ENCODE measurements at places on chromosomes 11 and 22.
A peak's percentile ranks its signal among the peaks of the same experiment; 100 is the strongest.

DNA sequence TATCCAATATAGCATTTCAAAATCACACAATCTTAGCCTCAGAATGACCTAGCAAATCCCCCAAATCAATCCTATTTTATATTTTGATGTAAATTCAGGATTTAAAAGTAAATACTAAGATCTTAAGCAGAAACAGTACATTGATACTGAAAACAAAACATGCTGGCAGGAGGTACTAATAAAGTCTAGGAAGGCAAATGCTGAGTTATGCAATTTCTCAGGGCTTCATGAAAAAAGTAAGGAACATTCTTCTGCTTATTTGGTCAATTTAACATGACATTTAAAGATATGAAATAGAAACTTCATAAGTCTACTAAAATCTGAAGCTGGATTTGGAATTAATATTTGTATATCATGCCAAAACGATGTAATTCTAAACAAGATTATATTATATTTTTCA is 153.3 kb downstream of the SWAP70 start:
- DNase-seq = no peak

- DNase-seq = peak; percentile 55
These were observed 145.7 kb downstream of the TTC17 start for GRCh38 chr11:43504316-43504950.

- DNase-seq = no peak
These were observed 220.3 kb downstream of the CNTN5 start for GRCh38 chr11:99241066-99241465.

DNA sequence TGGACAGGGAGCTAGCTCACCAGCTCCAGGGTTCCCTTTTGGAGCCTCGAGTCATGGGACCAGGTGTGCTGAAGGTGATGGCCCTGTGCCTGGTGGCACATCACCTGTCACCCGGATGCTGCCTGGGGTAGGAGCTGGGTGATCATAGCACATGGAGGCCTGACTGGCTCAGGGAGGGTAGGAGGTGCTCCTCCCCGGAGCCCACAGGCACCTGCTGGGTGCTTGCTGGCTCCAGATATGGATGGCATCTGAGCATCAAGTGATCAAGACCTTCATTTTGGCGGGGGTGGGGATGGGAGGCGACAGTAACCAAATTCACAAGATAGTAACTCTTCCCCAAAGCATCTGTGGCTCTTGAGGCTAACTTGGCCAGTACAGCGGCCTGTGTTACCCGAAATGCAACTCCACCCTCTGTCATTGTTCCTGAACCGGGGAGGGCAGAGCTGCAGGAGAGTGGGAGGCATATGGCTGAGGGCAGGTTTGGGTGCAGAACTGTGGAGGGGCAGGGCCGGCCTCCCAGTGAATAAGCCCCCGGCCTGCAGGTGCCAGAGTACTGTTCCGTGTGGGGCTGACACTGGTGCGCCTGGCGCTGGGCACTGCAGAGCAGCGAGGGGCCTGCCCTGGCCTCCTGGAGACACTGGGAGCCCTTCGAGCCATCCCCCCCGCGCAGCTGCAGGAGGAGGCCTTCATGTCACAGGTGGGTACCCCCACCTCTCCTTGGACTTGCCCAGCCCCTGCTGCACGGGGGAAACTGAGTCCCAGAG is 4.7 kb downstream of the TBC1D10C start:
- no peak for DNase-seq

DNA sequence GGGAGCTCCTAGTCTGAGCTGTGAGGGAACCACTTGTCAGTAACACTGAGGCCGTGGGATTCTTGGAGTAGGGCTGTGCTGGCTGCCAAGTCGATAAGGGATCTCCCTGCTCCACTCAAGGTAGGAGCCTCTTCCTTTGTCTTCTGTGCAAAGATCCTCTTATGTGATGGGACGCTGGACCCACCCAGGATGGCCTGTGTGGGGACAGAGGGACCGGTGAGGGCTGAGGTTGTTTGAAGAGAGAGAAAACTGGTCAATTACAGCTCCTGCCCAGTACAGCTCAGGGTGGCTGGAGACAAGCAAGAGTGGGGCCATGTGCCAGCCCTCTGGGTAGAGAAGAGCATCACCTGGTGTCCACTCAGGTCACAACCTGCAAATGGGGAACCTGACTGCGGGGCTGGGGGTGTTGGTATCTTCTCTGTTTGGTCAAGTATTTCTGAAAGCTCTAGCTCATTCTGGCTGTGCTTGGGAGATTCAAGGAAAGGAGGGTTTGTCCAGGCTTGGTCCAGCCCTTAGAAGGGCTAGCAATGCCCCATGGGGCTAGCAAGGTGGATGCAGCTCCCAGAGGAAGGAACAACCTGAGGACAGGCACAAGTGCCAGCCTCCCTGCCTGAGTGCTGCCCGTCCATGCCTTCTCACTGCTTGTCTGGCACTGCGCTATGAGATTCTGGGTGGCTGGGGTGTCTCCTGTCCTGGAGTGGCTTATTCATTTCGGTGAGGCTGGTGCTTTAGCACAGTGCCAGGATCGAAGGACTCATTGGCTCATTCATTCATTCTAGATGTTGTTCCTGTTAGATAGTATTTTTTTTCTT is 27.6 kb upstream of the BAIAP2L2 start:
- DNase-seq = no peak

DNA sequence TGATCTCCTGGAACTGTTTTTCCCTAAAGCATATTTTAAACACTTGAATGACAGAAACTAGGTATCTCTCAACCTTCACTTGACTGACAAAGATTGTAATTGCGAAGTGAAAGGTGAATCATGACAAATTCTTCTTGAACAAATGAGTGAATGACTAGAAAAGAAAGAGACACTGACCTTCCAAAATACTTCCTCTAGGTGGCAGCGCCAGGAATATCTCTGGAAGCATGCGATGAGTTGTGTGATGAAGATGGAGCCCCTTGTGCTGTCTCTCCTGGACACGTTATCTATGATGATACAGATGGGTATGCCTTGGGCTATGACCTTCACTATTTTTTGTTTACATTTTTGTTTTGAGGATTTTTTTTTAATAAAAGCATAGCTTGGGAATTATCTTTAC is 7.0 kb upstream of the CASP12 start:
- no peak for DNase-seq

DNA sequence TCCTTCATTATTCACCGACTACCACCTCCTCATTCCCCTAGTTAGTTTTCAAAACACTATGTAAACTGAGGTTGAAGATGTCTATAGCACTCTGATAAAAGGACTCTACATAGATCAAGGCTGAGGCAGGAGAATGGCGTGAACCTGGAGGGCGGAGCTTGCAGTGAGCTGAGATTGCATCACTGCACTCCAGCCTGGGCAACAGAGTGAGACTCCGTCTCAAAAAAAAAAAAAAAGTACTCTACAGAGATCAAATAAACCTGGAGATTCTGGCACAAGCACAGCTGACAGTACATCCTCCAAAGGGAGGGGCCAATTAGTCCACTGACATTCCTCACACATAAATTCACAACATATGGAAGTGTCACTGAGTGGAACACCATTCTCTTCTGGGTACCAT is 31.0 kb downstream of the TSG101 start:
- no peak for DNase-seq

GRCh38 chr22:38881464-38881871 is 9.5 kb upstream of the CBX6 start:
- no peak for DNase-seq

GRCh38 chr11:72244060-72244360 is at the start of gene PHOX2A:
PHOX2A (minus strand) TSS chr11:72244176; CDS start chr11:72244004, 172 bp downstream.
- no peak for DNase-seq

GRCh38 chr22:33823552-33823951 is 96.7 kb downstream of the LARGE1 start:
- DNase-seq = no peak

DNA sequence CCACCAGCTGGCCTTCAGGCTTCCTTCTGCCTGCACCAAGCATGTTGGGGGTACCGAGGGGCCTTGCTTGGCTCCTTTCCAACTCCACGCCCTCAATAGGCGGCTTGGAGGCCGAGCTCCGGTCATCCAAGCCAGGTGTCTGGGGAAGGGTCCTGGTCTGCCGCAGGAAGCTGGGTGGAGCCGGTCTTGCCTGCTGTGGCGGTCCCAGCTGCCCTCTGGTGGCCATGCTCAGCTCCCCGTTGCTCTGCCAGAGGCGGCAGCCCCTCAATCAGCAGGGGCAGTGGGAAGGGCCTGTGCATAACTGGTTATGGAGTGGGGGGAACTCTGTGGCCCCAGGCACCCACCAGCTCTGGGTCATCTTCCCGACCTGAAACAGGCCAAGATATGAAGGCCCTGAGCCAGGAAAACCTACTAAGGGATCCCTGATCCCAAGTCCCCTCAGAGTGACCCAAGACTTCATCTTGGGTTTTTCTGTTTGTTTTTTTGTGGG is 3.2 kb downstream of the ARVCF start:
- DNase-seq = peak; percentile 95

DNA sequence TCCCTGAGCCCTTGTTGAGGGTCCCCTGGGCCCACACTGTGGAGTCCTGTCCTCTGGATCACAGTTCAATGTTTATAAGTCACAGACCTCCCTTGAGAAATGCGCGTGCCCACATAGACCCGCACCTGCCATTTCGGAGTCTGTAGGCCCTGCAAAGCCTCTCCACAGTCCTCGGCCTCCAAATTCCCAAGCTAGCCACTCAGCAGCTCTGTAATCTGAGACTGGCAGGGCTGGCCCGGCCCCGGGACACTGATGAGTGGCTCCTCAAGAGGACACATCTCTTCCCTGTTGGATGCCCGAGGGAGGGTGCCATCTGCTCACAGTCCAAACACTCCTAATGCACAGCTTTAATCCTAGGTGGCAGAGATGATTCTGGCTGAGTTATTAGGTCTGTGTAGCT is 39.1 kb downstream of the B3GAT1 start:
- no peak for DNase-seq

DNA sequence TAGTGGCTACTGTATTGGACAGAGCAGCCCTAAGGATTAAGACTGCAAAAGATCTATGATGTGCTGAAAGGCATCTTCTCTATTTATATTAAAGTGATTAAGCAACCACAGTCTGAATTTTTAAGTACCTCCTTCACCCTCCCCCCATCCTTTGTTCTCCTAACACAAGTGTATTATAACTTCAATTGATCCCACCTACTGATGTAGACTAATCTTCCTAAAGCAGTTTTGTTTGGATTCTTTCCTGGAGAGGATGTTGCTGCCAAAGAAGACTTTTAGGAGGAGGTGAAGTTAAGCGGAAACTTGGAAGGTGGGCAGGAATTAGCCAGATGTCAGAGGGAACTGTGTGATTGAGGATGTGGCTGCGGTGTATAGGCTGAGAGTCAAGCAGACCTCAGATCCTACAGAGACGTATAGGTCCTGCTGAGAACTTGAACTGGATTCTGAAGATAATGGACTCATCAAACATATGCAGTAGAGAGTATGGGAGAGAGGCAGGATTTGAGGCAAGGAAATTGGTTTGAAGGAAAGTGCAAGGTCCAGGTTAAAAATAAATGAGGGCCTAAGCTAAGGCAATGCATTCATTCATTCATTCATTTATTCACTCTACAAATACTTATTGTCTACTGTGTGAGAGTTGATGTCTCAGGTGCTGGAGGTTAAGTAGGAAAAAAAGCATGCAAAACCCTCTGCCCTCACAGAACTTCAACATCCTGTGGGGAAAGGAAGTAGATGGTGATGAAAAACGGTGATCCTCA is 5.2 kb upstream of the RASSF10 start:
- DNase-seq = no peak

DNA sequence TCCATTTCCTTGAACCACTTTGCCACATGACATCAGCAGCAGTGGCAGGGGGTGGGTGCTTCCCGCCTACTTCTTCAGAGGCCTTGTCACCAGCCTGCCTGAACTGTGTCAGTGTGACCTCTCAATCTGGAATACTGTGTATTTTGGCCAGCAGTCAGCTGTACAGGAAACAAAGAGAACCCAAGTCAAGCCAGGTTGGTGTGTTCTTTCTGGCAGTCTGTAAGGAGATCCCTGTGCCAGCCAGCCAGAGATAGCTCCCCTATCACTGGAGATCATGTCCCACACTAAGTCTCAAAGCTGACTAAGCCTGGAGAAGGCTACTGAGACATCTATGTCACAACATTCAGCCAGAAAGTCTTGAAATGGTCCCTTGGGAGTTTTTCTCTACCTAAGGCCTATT is 142.1 kb downstream of the TRPC6 start:
- DNase-seq = no peak

DNA sequence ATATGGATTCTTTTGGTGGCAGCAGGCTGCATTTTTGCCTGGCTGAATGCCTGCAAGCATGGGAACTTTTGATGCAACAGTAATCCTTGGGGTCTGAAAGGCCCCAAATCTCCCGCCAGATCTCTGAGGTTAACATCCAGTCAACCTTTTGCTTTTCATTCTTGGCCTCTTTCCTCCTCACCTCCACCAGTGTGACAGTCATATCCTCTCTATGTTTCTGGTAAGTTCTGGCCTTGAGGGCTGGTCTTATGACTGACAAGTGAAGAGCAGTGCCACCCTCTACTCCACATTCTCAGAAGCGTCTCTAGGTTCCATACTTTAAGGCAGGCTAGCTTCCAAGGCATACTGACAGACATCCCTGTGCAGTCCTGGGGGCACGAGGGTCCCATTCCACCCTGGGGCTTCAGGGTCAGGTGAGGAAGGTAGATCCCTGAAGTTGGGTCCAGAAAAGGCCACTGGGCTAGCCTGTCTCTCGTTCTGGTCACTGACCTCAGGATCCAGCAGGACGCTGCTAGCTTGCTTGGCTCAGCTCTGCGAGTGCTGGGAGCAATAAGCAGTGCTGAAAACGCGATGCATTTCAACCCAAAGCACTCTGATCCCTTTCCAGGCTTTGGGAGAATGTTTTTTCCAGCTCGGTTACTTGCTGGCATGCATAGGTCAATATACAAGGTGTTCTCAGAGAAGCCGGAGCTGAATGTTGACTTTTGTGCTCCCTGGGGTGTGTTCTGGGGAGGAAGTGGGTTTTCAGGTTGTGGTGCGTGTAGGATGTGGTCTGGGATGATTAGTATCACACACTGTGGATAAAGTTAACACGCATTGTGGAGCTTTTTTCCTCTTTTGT is 75.2 kb downstream of the PTPRJ start:
- DNase-seq = no peak

DNA sequence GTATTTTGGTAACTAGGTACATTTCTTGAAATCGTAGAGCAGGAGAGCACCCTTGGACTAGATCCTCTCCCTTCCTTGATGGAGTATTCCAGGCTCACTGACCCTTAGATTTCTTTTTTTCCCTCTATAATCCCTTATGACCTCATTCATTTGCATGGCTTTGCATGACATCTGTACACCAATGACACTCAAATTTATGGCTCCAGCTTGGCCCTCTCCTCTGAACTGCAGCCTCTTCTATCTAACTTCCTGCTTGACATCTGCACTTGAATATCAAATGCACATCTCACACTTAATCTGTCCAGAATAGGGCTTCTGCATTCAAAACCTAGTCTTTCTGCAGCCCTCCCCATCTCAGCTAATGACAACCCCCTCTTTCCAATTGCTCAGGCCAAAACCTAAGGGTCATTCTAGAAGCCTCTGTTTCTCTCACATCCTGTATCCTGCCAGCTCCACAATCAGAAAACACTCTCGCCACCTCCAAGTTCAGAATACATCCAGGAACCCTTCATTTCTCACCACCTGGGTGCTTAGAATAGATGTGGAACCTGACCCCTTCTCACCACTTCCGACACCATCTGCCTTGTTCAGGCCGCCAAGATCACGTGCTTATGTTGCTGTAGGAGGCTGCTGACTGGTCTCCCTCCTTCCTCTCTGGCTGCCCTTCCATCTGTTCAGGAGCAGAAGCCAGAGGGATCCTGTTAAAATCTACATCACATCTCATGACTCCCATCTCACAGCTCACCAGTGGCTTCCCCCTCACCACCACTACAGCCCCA is 138.9 kb upstream of the MTNR1B start:
- no peak for DNase-seq
